Brain (organoid and tissue), 16 donors: ENCODE measurements at places on chromosomes 13 and 19. TPM values are rescaled to one million over a fixed set of nuclear protein-coding genes. Genes with fewer than 3 reads are reported as not detected.

CLPTM1 gene
- polyA plus RNA-seq: 141 TPM

CGB3 gene
- not detected for polyA plus RNA-seq

ZNF835 gene
- 1.4 TPM for polyA plus RNA-seq

CRX gene
- not detected for polyA plus RNA-seq

XAB2 gene
- 94.7 TPM for polyA plus RNA-seq

BRME1 gene
- 19.0 TPM for polyA plus RNA-seq

ANKLE1 gene
- polyA plus RNA-seq: 0.42 TPM

DNA sequence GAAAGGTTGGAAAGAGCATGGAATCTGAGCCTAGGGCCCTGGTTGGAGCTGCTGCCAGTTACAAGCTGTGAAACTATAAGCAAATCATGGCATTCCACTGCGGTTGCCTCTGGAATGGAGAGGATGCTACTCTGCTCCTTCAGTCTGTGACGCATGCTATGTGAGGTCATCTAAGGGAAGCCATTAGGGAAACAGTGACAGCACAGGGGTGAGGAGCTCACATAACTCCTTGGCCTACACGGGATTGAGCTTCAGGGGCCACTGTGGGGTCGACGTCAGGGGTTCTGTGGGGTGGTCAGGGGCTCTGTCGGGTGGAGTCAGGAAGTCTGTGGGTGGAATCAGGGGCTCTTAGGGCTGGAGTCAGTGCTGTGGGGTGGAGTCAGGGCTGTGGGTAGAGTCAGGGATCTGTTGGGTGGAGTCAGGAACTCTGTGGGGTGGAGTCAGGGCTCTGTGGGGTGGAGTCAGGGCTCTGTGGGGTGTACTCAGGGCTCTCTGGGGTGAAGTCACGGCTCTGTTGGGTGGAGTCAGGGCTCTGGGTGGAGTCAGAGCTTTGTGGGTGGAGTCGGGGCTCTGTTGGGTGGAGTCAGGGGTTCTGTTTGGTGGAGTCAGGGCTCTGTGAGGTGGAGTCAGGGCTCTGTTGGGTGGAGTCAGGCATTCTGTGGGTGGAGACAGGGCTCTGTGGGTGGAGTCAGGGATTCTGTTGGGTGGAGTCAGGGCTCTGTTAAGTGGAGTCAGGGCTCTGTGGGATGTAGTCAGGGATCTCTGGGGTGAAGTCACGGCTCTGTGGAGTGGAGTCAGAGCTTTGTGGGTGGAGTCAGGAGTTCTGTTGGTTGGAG, 35.8 kb upstream of the MEDAG start:
- no peak for DNase-seq

GRCh38 chr13:104595511-104595910, 1529.3 kb upstream of the SLC10A2 start:
- DNase-seq: peak; percentile 83

DNA sequence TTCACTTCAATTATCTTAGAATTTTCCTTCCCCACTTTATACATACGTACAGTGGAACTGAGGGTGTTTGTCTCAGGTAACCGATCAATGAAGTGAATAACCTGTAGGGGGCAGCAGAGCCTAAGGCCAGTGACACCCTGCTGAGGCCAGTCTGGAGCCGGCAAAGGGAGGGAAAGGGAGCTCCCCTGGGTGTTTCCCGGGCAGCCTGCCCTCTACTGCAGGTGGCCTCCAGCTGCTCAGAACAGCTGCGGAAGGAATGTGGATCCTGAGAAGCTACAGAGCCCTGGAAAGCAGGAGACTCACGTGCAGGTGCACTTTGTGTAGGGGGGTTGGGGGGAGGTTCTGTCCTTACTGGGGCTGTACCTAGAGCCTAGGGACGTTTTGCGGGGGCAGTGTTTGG, 832 bp upstream of the ZNF491 start:
- peak; percentile 86 for DNase-seq

- DNase-seq: no peak
These were observed 207.1 kb downstream of the KATNAL1 start for GRCh38 chr13:30100226-30100625.

GRCh38 chr13:75876142-75877050, 240.3 kb downstream of the LMO7 start:
- DNase-seq: peak; percentile 79

- no peak for DNase-seq
These were observed 10.6 kb downstream of the NANOS3 start for GRCh38 chr19:13887517-13887916.

- no peak for DNase-seq
These were observed 27.2 kb downstream of the WDR88 start for GRCh38 chr19:33159149-33159548.

DNA sequence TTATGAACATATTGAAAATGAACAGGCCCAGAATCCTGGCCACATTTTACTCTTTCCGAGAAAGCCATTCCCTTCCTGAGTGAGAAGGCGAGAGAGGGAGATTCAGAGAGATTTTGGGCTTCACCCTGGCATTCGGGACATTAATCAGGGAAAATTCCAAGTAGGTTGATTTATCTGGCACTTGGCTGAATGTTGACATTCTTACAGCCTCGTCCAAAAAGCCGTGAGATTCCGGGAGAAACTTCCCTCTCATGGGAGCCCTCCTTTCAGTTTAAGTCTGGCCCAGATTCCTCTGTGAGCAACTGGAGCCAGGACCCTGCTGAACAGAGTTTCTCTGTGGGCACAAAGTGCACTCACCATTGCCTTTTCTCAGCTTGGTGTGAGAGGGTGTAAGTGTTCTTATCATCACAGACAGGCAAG, 129.2 kb upstream of the PEG3 start:
- peak; percentile 68 for DNase-seq

GRCh38 chr13:110030394-110030928, 244.1 kb upstream of the IRS2 start:
- DNase-seq: no peak

GRCh38 chr19:1101337-1101698, 2.5 kb upstream of the GPX4 start:
- DNase-seq: no peak

GRCh38 chr19:16376241-16376640, 51.6 kb downstream of the KLF2 start:
- no peak for DNase-seq

DNA sequence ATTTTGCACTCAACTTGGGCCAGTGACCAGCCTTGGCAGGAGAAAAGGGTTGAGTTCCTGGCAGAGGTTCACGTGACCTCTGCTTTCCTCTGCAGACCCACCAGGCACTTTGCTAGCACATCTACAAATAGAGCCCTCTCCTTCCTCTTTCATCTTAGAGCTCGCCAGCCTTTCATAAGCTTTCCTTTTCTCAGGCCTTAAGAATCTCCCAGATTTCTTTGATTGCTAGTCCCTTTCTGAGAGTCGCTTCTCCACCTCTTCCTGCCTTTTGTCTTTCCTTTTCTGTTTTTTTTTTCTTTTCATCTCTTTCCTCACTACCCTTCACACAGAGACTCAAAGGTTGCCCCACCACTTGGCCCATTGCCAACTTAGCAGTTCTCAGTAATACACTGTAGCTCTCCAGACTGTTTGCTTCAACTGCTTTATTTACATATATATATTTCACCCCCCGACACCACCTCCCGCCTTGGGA, 375.7 kb upstream of the SPRY2 start:
- no peak for DNase-seq

GRCh38 chr19:7007859-7008258, 13.4 kb downstream of the MBD3L2B start:
- DNase-seq: no peak

GRCh38 chr19:771332-771785, 20.4 kb downstream of the MISP start:
- no peak for DNase-seq

GRCh38 chr19:1470305-1471009, 8.6 kb downstream of the C19orf25 start:
- DNase-seq: no peak

GRCh38 chr19:30029721-30030510, 87.9 kb downstream of the URI1 start:
- DNase-seq: no peak

- no peak for DNase-seq
These were observed 6.8 kb downstream of the FUT6 start for GRCh38 chr19:5832527-5833216.

GRCh38 chr13:27389891-27390290, 34.5 kb upstream of the GTF3A start:
- no peak for DNase-seq

GRCh38 chr13:22506096-22506691, 674.6 kb upstream of the SGCG start:
- peak; percentile 22 for DNase-seq

DNA sequence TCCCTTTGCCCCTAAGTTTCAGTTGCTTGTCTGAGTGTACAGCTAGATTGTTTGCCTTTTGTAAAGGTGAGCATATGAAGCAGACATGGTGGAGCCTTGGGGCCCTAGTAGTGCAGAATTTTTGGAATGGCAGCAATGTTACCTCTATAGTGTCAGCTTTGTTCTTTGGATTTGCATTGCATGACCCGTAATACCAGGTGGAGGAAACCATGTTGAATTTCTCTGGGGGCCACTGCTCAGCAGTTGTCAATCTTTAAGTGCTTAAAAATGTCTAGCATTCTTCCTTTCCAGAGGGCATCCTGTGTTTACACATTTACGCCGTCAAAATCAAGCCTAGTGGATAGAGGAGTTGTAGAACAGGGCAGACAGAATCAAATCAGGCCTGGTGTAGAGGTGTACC, 303.3 kb downstream of the ATP8A2 start:
- DNase-seq: no peak

GRCh38 chr19:58150328-58150921, at the start of gene ZNF329:
ZNF329 (minus strand) TSS chr19:58150789; CDS start chr19:58129503, 21,286 bp downstream.
- DNase-seq: peak; percentile 94

DNA sequence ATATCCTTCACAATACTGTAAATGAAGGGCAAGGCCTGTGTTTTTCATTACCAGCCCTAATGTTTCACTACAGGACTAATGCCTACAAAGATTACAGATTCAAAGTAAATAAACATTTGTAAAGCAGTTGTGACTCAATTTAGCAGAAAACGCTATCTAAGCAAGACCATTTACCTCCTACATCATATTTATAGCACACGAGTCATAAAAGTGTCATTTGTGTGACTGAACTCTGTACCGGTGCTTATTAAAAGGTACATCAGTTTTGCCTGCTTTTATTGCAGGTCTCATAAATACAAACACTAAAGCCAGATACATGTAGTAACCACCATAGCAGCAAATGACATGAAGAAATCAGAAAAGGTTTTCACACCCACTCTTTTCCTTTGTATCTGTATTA, 61.5 kb upstream of the SLC15A1 start:
- DNase-seq: no peak

DNA sequence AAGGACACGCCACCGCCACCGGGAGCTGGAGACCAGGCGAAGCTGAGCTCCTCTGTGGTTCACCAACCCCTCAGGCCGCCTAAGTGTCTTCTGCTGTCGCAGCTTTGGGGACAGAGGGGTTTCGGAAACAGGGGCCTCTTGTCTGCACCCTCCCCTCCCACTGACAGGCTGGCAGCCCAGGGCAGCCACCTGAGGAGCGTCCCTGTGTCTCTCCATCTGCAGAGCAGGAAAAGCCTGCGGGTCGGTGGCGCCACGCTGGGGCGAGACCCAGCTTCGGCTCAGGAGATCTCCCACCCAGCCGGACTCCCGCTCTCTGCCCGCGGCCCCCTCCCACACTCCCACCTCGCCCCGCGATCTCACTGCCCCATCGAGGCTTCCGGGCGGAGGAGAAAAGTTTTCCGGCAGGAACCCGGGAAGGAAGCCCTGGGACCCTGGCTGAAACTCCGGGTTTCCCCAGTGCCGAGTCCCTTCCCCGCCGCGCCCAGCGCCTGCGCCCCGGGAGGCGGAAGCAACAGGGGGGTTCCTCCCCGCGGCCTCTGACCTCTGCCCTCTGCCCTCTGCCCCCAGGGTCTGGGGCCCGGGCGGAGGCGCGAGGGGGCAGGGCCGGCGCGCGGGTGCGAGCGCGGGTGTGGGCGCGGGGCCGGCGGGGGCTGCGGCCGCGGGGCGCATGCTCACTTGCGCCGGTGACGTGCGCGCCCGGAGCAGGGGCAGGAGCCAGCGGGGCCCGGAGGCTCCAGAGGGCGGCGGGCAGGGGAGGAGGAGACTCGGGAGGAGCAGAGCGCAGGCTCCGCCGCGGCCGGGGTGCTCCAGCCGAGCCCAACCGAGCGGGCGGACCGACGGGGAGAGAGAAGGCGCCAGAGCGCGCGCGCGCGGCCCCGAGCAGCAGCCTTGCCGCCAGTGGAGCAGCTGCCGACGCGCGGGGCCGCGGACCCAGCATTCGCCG, at the start of gene ATP11A:
Gene ATP11A (plus strand): TSS at position 736 of the 943 bp plus-strand sequence. CDS start 379 bp downstream, outside the sequence.
- DNase-seq: peak; percentile 91

- peak; percentile 63 for DNase-seq
These were observed 4.3 kb downstream of the SPHK2 start for GRCh38 chr19:48623556-48624066.

- peak; percentile 13 for DNase-seq
These were observed 14.7 kb downstream of the UBAC2 start for GRCh38 chr13:99215184-99215830.

DNA sequence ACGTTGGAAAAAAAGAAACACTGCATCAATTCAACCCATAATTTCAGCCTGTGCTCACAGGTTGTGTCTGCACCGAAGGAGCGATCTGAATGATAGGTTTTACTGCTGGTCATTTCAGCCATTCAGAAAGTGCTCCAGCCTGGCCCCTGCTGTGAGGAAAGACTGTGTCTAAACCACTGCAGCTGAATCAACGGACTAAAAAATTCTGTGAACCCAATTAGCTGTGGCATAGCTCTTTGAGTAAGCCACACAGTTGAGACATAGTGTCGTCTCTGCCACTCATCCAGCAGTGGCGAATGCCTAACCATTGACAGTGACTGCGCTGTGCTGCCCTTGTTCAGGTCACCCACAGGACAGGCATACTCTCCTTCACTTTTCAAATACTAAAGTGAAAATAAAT, 179.8 kb downstream of the COG6 start:
- peak; percentile 27 for DNase-seq

DNA sequence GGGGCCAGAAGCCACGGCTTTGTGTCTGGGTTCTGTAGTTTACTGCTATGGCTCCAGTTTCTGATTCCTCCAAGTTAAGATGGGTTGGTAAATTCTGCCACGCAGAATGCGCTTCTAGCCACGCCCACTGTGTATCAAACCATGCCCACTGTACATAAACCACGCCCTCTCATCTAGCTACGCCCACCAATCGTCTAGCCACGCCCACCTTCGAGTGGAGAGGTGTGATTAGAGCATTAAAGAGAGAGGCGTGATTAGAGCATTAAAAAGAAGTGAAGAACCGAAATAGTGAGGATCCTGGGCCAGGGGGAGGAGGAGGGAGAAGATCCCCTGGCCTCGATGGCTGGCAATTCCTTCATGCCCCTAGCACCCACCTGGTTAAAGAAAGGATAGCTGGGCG, 43.7 kb upstream of the ADGRE5 start:
- DNase-seq: no peak

DNA sequence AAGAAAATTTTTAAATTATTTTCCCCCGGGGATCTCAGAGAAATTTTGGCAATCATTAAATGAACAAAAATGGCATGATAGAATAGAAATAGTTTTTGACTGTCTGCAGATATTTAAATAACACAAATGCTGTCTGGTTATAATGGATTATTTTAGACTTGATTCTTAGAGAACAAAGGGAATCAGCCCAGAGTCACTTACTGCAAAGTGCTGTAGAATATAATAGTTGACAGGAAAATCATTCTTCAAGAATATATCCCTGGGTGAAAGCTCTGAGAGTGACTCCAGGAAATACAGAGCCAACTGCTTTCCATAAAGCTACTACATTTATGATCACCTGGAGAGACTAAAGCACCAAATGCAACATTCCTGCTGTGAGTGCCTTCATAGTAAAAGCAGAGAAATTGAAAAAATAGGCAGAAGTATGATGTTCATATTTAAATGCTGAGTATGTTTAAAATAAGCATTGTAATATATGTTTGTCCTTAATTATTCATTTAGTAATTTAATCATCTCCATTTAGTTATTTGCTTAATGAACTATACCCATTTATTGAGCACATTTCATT, 1765.8 kb downstream of the SLITRK1 start:
- DNase-seq: peak; percentile 12
